ENCODE measurements at places on chromosomes 11 and 22. TPM values are rescaled to one million over a fixed set of nuclear protein-coding genes. Genes with fewer than 3 reads are reported as not detected.

Gene CFAP300
- total RNA-seq, result not detected

Gene LMNTD2
- total RNA-seq, result 1.8 TPM

Gene HEPHL1
- total RNA-seq, result not detected

Gene TMEM86A
- 2.6 TPM for total RNA-seq

Gene FAM227A
- 1.9 TPM for total RNA-seq

Gene FIBIN
- total RNA-seq, result not detected

Gene CLMP
- 0.18 TPM for total RNA-seq

Gene CASP5
- not detected for total RNA-seq

Gene OR56A4
- total RNA-seq, result not detected

Gene OR52K1
- total RNA-seq, result not detected

Gene SLC22A9
- total RNA-seq, result not detected

Gene SCGB2A2
- total RNA-seq, result not detected

Gene TENM4
- total RNA-seq, result 0.27 TPM

Gene TUT1
- 16.9 TPM for total RNA-seq

Gene PRG3
- total RNA-seq, result not detected

Gene FAM83F
- not detected for total RNA-seq

Gene IGSF9B
- 0.15 TPM for total RNA-seq

Gene MAPK8IP1
- 5.3 TPM for total RNA-seq

Gene RASL10A
- total RNA-seq, result 1.9 TPM

Gene SLC37A2
- total RNA-seq, result 1.3 TPM

Gene CLCF1
- 5.8 TPM for total RNA-seq

Gene OR9Q1
- total RNA-seq, result not detected

Gene KRTAP5-11
- total RNA-seq, result not detected

Gene MUC6
- total RNA-seq, result not detected

Gene CASP4
- total RNA-seq, result 77.4 TPM

Gene GAS2
- 0.37 TPM for total RNA-seq

Gene MOGAT2
- not detected for total RNA-seq

Gene TP53AIP1
- total RNA-seq, result not detected

Gene CASP1
- 12.4 TPM for total RNA-seq
